DND-41 (cell line): ENCODE measurements at places on chromosomes 4 and X.

GRCh38 chr4:123102897-123103471 lies 180.6 kb upstream of the NUDT6 start:
- no peak for DNase-seq

GRCh38 chr4:3371033-3372001 lies 70.5 kb upstream of the HGFAC start:
- no peak for DNase-seq

DNA sequence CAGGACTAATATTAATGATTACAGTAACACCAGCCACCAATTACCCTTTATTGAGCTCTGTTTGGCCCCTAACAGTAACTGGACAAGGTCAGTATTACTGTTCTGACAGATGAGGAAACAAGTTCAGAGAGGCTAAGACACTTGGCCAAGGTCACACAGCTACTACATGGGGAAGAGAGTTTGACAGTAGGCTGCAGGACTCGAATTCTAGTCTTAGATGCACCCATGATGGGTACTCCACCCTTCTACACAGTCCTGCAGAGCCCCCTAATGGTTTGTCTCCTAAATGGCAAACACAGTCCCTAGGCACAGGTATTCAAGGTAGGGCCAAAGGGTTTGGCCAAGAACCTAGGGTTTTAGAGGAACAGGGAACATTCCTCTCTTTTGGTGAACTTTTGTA lies 93.9 kb downstream of the NSUN7 start:
- DNase-seq, result peak; percentile 36

- DNase-seq, result no peak
Measured at GRCh38 chrX:21658746-21659145, 616 bp upstream of the KLHL34 start.

GRCh38 chrX:118218079-118218478 lies 101.5 kb upstream of the KLHL13 start:
- no peak for DNase-seq

DNA sequence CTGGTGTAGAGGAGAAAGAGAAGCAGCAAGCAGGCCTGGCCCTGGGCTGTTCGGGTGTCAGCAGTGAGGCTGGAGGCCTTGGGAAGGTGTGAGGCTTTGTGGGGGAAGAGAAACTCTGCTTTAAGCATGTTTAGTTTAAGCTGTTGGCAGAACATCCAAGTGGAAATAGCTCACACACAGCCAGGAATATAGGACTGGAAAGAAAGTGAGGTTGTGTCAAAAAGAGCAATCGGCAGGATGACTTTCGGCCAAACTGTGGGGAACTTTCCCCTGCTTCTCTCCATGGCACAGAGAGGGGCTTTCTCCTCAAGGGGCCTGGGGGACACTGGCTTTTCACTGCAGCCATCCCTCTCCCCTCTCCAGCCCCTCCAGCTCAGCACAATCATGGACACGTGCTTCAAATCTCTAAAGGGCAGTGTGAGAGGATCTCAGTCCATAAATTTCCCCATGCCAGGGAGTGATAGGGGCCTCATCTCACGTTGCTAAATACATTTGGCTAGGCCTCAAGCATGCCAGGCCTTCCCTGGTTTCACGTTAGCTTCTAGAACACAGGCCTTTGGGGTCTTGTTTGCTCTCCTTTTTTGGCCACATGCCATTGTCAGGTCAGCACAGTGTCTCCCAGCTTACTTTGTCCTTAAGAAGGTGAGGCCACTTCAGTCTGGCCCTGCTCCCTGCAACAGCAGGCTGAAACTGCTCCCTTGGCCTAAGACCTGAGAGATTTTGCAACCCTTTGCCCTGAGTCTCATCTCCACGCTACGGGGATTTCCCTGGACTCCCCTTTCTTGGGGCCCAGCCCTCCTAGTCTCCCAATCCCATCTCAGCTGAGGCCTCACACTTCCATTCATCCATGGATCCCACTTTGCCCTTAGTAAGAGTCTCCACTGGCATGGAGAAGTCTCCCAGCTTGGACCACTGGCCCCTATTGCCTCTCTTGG lies 8.3 kb upstream of the CITED1 start:
- no peak for DNase-seq

- DNase-seq, result no peak
Measured at GRCh38 chr4:41822325-41822724, 73.8 kb upstream of the PHOX2B start.

DNA sequence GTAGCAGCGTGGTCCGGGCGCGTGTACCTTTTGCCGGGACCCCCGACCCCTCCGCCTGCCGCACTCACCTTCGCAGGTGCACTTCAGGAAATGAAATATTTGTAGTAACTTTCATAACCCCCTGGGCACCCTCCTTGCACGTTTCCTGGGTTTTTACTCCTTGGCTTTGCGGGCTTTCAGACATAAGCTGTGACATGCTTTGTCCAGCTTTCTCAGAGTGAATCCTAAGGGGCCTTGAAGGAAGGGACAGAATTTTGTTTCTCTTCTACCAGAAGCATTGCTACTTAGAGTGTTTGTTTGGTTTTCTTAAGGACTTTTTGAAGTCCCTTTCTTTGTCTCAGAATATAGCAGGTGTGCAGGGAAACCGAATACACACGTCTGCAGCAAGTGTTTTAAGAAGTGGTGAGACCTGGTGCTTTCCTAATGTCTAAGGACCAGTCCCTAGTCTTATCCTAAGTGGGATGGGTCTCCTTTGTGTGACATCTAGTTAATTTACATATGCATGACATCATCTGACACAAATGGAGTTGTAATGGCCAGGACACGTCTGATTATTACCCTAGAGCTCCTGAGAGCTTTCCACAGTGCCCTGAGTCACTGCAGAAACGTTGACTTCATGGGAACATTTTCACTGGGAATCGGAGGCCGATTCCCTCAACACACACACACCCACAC lies 1.3 kb downstream of the FAM149A start:
- no peak for DNase-seq

DNA sequence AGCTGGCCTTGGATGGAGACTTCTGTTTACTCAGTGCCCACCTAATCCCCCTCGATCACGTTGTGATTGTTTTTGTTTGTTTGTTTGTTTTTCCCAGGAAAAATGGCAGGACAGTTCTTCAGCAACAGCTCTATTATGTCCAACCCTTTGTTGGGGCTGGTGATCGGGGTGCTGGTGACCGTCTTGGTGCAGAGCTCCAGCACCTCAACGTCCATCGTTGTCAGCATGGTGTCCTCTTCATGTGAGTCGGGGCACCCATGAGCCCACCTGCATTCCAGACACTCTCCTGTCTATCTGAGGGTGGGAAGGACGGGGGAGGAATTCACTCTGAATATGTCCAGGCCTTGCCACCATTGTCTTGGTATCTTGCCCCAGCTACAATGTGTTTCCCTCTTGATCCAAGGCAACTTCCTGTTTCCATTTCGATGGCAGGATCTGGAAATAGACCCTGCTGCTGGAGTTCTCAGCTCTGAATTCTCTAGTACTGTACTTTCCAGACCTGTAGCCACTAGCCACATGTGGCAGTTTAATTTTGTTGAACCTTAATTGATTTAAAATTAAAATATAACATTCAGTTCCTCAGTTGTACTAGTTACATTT lies 10.5 kb downstream of the SLC34A2 start:
- DNase-seq, result no peak

DNA sequence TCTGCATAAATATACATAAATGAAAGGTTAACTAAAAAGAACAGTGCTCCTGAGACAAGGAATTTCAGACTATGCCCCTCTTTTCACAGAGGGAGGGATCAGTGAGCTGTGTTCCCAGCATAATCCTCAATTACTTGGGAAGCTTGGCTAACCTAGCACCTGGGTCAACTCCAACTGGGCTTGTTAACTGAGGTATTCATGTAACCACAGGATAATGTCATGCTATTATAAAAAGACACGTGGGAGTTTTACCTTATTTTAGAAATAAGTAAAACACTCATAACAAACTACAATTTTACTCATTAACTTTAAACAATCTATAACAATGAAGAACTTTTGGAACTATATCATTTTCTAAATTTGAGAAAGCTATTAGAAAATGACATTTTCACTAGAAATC lies 48.6 kb downstream of the RPGR start:
- DNase-seq, result no peak

GRCh38 chr4:145480257-145480656 lies 1.4 kb upstream of the SMAD1 start:
- DNase-seq, result no peak

DNA sequence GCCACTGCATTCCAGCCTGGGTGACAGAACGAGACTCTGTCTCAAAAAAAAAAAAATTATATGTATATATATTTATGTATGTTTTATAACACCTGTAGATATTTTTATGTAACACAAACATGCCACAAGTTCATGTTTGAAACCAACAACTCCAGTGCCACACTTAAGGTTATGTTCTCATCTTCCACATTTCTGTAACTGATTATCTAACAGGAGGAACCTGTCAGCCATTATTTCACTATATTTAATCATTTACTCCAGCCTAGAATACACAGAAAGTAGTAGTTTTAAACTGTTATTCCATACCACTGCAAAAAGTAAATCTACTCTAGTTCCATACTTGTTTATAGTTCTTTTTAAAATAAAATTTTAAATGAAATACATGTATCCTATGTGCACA lies 32.3 kb downstream of the MCUB start:
- no peak for DNase-seq

DNA sequence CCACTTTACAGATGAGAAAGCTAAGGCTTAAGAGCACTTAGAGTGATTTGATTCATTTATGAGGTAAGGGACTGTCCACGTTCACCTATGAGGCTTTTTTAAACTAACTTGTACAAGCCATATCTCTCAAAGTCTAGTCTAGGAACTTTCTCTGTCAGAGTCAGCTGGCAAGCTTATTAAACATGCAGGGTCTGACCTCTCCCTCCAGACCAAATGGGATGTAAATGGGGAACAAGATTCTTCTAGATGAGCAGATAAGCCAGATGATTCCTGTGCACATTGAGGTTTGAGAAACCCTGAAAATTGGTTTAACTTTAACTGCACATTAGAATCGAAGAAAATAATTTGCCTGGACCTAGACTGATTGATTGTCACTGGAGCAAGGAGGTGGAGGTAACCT lies 160.0 kb upstream of the SPRY1 start:
- no peak for DNase-seq

- no peak for DNase-seq
Measured at GRCh38 chr4:107818301-107818910, 6.3 kb upstream of the SGMS2 start.

- no peak for DNase-seq
Measured at GRCh38 chr4:3484057-3484973, 21.2 kb downstream of the DOK7 start.

DNA sequence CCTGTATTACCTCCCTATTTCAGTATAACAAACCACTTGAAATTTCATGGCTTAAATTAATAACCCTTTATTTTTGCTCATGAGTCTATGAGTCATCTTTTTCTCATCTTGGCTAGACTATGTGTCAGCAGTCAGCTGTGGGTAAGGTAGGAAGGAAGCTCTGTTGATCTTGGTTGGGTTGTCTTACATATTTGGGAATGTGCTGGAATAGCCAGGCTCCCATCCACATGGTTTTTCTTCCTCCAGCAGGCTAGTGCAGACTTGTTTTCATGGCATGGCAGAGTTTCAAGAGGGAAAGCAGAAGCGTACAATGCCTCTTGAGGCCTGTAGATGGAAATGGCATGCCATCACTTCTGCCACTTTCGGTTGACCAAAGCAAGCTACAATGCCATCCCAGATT lies 89.7 kb downstream of the LINC00632 start:
- DNase-seq, result no peak

DNA sequence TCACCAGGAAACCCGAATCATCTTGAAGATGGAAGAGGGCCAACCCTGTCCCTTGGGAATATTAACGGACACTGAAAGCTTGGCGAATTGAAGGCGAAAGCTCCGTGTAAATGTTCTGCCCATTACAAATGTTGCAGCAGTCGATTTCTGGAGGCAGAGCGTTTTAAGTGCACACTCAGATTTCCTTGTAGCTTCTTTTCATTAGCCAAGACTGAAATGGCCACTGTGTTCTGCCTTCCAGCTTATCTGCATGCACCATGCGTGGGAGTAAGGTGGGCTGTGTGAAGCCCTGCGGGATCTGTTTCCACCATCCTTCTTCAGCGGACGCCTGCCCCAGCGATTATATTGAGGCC lies 1.3 kb downstream of the SMIM20 start:
- no peak for DNase-seq

DNA sequence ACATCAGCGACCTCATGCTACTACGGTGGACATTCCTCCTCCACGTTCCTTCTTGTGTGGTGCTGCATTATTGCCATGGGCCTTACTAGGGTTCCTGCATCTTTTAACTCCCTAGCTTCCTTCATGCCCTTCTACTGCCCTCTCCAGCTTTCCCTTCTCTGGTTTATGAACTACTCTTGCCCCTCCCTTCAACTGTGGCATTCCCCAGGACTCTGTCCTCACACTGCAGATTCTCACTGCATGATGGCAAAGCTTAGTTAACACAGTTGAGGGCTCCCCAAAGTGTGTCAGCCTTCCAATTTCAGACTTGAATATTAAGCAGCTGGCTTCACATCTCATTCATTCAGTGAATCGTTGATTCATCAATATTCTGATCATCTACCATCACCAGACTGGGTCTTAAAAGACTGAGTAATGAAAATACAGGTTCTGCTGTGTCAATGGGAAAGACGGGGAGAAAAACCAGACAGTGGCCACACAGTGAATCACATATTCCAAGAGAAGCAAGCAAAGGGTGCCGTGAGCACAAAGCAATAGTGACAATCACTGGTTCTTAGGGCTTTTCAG lies 53.0 kb downstream of the ZFX start:
- DNase-seq, result no peak

DNA sequence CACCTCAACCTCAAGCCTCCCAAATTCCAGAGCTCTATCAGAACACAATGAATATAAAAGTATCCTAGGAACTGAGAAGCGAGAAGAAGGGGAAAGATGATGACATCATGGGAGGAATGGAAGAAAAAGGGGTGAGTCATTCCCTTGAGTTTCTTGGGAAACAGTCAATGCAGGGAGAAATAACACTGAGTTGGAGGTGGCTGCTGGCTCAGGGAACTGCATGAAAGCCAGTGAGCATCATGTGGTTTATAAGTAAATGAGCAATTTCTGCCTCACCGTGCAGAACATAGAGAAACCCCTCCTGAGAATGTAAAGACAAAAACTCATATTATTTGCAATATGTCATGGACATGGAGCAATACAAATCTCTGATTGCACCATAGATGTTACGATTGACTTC lies 73.3 kb downstream of the SHOX start:
- no peak for DNase-seq

DNA sequence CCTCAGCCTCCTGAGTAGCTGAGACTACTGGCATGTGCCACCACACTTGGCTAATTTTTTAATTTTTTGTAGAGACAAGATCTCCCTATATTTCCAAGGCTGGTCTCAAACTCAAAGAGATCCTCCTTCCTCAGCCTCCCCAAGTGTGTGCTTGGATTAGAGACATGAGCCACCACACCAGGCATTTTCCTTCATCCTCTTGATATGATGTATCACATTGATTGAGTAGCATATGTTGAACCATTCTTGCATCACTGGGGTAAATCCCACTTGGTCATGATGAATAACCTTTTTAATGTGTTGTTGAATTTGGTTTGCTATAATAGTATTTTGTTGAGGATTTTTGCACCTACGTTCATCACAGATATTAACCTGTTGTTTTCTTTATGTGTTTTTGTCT lies 24.2 kb upstream of the PPM1K start:
- DNase-seq, result no peak
